ENCODE measurements at places on chromosomes 4 and X. TPM values are rescaled to one million over a fixed set of nuclear protein-coding genes. Genes with fewer than 3 reads are reported as not detected.

Gene RTL5
- 2.7 TPM for total RNA-seq

Gene PCDH7
- 26.2 TPM for total RNA-seq

Gene NEUROG2
- total RNA-seq = not detected

Gene PRKG2
- 0.63 TPM for total RNA-seq

Gene TEX13C
- total RNA-seq = not detected

Gene PCDH10
- 0.81 TPM for total RNA-seq

Gene SMIM31
- not detected for total RNA-seq

Gene AP1AR
- total RNA-seq = 8.4 TPM

Gene FAM114A1
- 125 TPM for total RNA-seq

Gene WDR17
- total RNA-seq = 0.98 TPM

Gene GAGE1
- total RNA-seq = not detected

Gene MAGEB17
- not detected for total RNA-seq

Gene NDUFB11
- total RNA-seq = 70.7 TPM

Gene CCDC149
- 1.6 TPM for total RNA-seq

Gene TLR1
- total RNA-seq = under 0.01 TPM

Gene DKK2
- 0.76 TPM for total RNA-seq

Gene HS6ST2
- 6.1 TPM for total RNA-seq

Gene HSFX4
- not detected for total RNA-seq

Gene TRPC5OS
- total RNA-seq = not detected

Gene UTP3
- 11.4 TPM for total RNA-seq

Gene CENPVL1
- not detected for total RNA-seq

Gene LPAR4
- 0.63 TPM for total RNA-seq

Gene GAGE12H
- total RNA-seq = not detected

All from mesangial cell (primary cell).